ENCODE measurements at places on chromosomes 6 and 20.
A peak's percentile ranks its signal among the peaks of the same experiment; 100 is the strongest.

DNA sequence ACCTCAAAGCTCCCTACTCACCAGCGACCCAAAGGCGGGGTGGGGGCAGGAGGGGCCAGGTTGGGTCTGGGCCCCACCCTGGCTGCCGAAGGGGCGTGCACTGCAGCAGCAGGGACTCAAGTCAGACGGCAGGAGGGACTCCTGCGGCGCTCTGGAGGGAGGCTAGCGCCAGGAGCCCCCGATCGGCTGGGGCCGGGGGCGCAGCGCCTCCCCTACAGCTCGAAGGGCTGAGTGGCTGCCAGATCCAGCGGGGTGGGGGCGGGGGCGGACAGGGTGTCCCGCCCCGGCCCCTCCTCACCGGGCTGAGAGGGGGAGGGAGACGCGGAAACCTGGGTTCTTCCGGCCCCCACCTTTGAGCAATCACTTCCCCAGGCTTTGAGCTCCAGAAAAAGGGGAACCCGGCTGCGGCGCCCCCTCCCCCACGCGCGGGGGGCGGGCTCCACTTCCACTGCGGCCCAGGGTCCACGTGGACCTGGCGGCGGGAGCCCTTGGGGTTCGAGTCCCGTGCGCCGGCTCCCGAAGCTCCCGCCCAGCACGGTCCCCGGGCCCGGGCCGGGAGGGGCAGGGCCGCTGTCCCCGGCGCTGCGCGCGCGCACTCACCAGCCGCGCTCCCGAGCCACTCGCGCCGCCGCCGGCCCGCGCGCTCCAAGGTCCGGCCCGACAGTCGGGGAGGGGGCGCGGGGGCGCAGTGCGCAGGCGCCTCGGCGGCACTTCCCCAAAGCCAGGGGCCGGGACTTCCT is at the start of gene RGS19:
Gene RGS19, minus strand, starts transcription at position 246 of the 740 bp plus-strand sequence. CDS start 2,632 bp downstream, outside the sequence.
- DNase-seq: peak; percentile 73

- no peak for DNase-seq
Observed at GRCh38 chr6:153328194-153328593, 197.1 kb upstream of the RGS17 start.

- DNase-seq: no peak
Observed at GRCh38 chr6:130070792-130071191, 52.4 kb downstream of the L3MBTL3 start.

DNA sequence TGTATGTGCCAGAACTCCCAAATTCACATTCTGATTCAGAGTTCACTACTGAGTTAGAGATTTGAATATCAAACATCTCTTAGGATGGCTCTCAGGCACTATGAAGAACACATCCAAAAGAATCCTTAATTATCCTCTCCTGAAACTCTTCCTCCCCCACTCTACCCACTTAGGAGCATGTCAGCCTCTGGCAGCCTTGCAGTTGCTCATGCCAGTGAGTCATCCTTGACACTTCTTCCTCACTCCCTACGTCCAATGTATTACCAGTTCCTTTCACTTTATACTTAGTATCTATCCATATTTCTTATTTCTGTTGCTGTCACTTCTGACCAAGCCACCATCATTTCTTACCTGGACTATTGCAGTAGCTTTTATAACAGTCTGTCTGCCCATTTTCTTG is 192.0 kb upstream of the IMPG1 start:
- DNase-seq: no peak

DNA sequence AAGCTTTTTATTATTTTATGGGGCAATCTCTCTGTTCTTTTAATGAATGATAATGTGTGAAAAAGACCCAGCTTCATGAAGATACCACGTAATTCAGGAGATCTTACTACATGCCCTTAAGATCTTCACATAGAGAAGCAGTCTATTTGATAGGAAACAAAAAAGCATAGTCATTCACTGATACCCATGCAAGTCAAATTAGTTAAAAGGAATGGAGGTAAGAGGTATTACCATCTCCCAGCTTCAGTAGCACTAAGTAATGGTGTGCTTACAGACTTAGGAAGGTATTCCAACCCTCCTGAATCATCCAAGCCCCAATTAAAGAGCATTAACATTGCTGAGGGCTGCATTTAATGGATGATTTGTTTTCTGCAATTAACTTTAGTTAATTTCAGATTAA is 364.7 kb downstream of the SYNE1 start:
- no peak for DNase-seq

GRCh38 chr6:37135835-37136694 is 33.9 kb upstream of the PIM1 start:
- no peak for DNase-seq

DNA sequence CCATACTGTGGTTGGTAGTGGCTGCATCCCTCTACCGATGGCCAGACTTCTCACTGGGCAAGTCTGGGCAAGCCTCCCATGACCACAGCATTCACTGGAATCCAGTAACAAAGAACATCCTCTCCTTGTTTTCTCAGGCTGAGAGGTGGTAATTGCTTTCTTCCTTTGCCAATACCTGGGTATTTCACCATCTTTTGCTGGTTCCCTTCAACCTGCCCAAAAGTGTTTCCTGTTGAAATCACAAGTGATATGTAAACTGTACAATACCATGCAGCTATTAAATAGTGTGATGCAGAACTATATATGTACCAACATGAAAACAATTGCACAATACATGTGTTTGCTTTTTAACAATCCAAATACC is at the start of gene PTCHD4:
Gene PTCHD4, minus strand, starts transcription at position 55 of the 364 bp plus-strand sequence. CDS start 42,240 bp downstream, outside the sequence.
- peak; percentile 74 for DNase-seq

DNA sequence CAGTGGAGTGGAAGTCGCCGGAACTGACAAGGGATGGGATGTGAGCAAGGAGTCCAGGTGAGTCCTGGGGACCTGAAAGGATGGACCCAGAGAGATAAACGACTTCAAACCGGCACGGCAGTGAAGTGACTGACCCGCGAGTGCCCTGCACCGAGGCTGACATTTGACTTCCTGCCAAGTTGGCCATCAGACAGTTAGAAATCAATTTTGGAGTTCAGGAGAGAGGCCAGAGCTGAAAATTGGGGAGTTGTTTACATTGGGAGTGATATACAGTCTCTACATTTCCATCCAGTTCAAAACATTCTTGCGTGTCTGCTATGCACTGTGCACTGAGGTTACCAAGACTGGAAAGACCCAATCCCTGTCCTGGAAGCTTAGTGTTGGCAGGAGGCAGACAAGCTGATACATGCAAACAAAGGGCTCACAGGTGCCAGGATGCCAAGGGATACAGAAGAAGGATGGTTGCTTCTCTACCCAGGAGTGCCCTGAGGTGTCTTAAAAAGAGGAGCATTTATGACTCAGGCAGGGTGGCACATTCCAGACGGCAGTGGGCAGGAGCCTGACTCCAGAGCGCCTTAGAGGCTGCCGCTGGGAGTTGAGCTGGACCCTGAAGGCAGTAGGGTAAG is 186.6 kb downstream of the MTHFD1L start:
- no peak for DNase-seq

- DNase-seq: no peak
Observed at GRCh38 chr6:123288649-123289048, 292.6 kb downstream of the CLVS2 start.

GRCh38 chr20:34311118-34312023 is 8.2 kb upstream of the AHCY start:
- no peak for DNase-seq

- DNase-seq: no peak
Observed at GRCh38 chr6:163367497-163368183, 46.9 kb upstream of the QKI start.

DNA sequence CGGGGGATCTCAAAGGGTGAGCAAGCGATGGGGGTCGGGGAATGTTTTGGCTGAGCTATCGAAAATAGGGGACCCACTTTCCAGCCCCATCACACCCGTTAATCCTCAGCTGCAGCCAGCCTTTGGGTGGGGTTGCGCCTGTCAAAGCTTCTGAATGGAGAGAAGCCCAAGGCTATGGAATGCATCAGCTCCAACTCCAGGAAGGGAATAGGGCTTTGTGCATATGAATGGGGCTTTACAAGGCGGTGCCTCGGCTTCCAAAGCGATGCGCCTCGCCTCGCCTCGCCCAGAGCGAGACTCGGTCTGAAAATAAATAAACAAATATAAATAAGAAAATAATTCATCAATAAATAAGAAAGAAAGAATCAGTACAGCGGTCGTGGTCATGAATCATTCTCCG is 751.4 kb upstream of the DEFB115 start:
- no peak for DNase-seq

DNA sequence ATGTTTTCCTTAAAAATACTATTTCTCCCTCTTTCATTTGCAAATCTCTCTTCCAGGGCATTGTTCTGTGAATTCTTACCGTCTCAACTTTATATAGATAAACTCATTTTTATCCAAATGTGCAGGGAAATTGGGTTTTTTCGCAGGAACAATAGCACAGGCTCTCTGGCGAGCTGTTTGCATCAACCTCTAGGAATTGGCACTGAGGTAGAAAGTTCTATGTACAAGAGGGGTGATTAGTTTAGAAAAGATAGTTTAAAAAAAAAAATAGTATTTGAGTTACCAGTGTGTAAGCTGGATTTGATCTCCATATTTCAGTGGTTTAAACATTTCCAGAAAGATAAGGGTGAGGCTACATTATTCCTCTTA is 129.7 kb upstream of the BTN3A2 start:
- DNase-seq: peak; percentile 26

GRCh38 chr6:144757299-144757698 is 472.2 kb downstream of the UTRN start:
- no peak for DNase-seq

DNA sequence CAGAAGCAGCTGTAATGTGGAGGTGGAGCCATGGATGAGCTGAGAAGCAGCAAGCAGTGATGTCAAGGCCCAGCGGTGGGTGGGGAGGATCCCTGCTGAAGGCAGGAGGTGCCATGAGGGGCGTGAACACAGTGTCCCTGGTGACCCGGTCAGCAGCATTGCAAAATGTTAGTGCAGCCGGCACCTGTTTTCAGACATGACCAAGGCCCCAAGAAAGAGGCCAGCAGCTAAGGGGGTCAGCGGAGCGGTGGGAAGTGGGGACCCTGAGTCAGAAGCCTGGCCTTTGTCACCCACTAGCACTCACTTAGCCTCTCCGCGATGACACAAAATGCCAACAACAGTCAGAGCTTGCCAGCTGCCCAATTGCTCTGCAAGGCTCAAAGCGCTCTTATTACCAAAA is 51.9 kb downstream of the TMEM242 start:
- no peak for DNase-seq

DNA sequence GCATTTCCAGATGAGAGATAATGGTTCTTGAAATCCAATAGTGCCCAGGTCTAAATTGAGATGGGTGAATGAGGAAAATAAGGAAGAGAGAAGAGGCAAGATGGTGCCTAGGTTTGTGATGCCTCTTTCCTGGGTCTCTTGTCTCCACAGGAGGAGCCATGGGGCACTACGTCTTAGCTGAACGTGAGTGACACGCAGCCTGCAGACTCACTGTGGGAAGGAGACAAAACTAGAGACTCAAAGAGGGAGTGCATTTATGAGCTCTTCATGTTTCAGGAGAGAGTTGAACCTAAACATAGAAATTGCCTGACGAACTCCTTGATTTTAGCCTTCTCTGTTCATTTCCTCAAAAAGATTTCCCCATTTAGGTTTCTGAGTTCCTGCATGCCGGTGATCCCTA is 6.8 kb downstream of the HFE start:
- no peak for DNase-seq

DNA sequence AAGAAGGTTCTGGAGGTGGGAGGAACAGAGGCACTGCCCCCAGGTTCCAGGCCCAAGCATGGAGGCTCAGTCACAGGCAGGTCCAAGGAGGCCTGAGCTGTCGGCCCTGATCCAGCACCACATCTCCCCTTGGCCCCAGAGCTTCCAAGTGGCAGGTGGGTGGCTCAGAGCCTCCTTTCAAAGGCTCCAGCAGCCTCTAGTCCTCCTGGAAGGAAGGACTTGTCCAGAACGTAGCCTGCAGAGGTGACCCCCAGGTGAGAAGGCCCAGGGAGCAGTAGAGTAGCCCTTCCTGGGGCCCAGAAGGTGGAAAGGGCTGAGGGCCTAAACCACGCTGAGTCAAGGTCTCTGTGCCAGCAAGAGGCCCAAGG is 7.7 kb downstream of the TFEB start:
- DNase-seq: no peak

GRCh38 chr6:47817749-47818148 is 35.9 kb downstream of the OPN5 start:
- no peak for DNase-seq

- DNase-seq: no peak
Observed at GRCh38 chr6:28696167-28696566, 170.5 kb downstream of the GPX5 start.

DNA sequence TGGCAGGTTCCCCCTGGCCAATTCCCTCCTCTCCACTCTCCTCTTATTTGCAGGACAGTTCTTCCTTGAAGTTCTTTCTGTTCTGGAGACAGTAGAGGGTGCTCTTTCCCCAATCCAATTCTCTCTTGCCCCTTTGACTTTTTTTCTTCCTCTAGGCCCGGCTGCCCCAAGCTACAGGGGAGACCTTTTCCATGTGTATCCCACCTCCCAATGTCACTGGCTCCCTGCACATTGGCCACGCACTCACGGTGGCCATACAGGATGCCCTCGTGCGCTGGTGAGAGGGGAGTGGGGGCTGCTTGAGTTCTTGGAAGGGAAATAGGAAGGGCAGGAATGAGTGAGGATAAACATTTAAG is 1.5 kb downstream of the VARS2 start:
- DNase-seq: peak; percentile 76

DNA sequence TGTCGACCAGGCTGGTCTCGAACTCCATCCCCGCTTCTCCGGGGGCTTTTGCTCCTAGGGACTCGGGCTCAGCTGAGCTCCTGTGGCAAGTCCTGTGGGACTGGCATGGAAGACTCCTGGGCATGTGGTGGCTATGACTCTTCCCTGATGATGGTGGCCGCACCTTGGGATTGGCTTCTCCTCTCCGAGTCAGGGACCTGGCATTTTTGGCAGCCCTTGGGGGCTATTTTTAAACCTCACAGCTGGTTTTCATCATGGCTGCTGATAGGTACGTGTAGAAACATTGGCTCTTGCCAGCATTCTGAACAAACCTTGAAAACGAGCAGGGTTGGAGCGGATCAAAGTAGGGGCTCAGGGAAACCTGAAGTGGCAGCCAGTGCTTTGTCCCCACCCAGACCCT is 54.1 kb downstream of the RBM38 start:
- no peak for DNase-seq

DNA sequence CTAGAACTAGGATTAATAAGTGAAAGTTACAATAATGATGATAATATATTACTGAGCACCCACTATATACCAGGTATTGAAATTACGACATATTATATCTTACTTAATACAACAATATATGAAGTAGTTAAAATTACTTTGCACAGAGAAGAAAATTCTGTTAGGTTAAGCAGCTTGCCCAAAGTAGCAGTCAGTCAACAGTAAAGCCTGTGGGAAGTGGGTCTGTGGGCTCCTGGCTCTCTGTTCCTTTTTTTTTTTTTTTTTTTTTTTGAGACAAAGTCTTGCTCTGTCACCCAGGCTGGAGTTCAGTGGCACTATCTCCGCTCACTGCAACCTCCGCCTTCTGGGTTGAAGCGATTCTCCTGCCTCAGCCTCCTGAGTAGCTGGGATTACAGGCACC is 4.8 kb upstream of the GTF2H4 start:
- no peak for DNase-seq

DNA sequence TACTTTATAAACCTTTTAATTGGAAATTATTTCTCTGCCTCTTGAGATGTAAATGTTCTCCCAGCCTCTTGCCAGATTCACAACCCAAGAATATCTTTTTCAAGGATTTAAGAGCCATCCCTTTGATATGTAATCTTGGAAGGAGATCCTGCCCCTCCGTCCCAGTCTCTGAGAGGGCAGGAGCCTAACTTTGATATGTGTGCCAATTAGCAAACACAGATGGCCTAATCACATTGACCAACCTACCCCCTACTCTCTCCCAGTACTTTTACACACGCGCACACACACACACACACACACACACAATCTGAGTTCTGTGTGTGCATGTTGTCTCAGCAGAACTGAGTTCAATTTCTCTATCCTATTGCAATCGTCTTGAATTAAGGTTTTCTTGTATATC is 623.8 kb downstream of the PHF3 start:
- DNase-seq: no peak

GRCh38 chr6:80488190-80488589 is 381.7 kb downstream of the BCKDHB start:
- no peak for DNase-seq
